ENCODE measurements at places on chromosomes 7 and 10.

- DNase-seq, result no peak
Observed at GRCh38 chr10:612696-613095, 76.8 kb downstream of the DIP2C start.

GRCh38 chr10:70221030-70221429, 12.2 kb downstream of the PPA1 start:
- no peak for DNase-seq

GRCh38 chr10:63491588-63492316, 26.0 kb upstream of the JMJD1C start:
- DNase-seq, result no peak

DNA sequence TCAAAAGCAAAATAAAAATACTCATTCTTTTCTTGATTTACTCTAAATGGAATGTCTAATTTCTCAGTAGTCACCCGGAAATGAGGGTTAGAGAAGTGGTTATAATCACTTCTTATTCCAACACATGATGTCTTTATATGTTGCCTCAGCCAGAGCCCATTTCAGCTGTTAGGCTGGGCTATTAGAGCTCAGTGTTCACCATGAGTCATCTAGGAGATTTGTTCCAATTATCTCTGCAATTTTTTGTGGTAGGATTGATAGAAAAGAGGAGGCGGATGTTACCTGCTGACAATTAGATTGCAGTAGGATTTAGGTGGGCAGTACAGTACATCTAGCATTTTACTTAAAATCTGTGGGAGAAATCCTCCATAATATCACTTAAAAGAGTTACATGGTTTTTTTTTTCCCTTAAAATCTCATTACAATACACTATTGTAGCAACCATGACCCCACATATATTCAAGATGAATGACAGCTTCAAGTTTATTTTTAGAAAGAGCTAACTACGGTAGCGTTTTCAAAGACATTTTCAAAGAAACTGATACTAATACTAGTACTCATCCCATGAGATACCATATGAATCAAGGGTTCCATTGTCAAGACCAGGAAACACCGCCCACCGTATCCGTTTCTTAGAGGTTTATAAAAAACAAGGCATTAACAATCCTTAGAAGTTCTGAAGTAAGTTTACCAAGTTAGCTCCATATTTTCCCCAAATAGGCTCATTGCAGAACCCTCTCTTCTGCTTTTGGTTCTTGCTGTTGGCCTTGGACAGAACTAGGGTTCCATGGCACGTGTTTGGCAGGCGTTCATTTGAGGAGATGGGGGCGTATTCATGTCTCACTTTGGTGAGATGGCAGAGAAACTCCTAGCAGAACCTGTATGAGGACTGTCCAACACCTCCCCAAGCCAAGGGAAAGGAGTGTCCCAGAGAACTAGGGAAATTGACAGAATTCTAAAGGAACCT, 10.4 kb downstream of the CPA2 start:
- DNase-seq, result no peak

DNA sequence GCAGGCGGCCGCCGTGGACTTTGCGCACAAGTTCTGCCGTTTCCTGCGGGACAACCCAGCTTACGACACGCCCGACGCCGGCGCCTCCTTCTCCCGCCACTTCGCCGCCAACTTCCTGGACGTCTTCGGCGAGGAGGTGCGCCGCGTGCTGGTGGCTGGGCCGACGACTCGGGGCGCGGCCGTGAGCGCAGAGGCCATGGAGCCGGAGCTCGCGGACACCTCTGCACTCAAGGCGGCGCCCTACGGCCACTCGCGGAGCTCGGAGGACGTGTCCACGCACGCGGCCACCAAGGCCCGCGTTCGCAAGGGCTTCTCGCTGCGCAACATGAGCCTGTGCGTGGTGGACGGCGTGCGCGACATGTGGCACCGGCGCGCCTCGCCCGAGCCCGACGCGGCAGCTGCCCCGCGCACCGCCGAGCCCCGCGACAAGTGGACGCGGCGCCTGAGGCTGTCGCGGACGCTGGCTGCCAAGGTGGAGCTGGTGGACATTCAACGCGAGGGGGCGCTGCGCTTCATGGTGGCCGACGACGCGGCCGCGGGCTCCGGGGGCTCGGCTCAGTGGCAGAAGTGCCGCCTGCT, 14.1 kb downstream of the SH2B2 start:
- DNase-seq, result no peak

All from stimulated activated CD8-positive, alpha-beta memory T cell treated with anti-CD3 and anti-CD28 coated beads, Interleukin-2, amount 100 ng/mL, for 48 hours (primary cell).